ENCODE measurements at places on chromosomes 12 and 14.
A peak's percentile ranks its signal among the peaks of the same experiment; 100 is the strongest.

- DNase-seq: no peak
These were observed 188.4 kb upstream of the OTX2 start for GRCh38 chr14:56998728-56999127.

GRCh38 chr12:99479149-99479548, 168.4 kb upstream of the GARIN6 start:
- no peak for DNase-seq

DNA sequence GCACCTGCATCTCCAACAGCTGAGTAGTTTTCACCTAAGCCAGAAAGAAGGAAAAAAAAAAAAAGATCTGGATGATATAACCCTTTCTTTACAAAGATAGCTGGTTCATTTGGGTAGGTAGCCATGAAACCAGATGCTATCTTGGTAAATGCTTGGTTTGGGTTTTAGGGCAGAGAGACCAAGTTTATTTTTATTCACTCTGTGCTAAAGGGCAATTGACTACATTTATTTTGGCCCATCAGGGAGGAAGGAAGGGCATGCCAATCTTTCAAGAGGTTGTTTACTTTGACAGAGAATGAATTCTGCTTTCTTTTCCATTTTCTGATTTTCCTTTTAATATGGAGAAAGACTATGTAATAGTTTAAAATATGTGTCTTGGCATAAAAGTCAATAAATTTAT, 91.0 kb downstream of the NTN4 start:
- no peak for DNase-seq

DNA sequence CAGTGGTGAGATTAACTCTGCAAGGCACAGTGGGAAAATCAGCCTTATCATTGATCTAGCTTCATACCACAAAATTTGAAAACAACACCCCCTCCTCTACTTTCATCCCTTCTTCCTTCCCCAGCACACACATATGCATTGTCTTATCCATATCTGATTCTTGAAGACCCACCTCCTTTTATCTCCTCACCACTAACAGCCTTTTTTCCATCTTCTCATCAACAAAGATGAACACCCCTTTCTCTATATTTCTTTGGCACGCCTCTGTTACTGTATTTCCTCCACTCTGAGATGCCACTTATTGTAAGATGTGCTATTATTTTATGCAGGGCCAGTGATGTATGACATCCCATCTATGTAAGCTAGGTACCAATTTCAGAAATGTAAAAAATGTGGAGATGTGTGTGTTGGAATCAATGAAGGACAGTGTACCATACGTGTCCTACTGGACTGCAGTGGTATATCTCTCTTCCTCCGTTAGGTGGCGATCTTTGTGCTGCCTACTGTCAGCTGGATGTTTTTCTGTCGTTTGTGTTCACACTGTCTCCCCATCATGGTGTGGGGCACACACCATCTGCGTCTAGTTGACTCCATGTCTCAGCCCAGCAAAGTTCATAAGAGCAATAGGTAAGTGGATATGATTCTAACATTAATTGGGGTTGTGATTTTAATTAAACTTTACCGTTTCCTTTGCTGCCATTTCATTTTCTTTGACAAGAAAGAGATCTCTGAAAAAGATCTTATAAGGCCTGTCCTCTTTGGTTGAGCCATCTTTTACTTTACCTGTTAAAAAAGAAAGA, 24.0 kb downstream of the CCDC38 start:
- DNase-seq: peak; percentile 57

DNA sequence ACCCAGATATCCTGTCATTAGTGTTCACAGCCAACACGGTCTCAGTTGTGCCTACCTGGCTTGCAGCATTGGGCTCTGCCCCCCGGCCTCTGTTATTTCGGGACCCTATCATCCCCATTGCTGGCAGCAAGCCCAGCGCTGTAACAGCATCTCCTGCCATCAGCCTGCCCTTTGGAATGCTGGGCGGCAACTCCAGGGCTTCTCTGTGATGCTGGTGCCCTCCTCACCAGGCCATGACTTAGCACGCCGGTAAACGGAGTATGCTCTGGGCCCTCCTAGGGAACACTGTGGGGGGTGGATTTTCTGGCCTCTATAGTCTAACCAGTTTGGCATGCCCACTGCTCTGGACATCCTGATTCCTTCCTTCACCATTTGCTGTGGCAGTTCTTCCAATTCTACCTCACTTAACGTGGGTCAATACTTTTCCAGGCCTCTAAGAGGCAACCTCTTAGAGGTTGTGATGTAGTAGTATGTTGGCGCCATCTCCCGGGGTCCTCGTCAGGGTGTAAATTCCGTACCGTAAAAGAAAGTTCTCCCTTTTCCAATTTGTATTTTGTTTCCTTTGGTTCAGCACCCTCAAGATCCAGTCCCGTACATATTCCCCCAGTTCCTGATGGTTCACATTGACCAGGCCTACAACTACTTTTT, 80.0 kb downstream of the SINHCAF start:
- DNase-seq: peak; percentile 15
